Eye (tissue), 1 donor: ENCODE measurements at places on chromosomes 3 and 15.

DNA sequence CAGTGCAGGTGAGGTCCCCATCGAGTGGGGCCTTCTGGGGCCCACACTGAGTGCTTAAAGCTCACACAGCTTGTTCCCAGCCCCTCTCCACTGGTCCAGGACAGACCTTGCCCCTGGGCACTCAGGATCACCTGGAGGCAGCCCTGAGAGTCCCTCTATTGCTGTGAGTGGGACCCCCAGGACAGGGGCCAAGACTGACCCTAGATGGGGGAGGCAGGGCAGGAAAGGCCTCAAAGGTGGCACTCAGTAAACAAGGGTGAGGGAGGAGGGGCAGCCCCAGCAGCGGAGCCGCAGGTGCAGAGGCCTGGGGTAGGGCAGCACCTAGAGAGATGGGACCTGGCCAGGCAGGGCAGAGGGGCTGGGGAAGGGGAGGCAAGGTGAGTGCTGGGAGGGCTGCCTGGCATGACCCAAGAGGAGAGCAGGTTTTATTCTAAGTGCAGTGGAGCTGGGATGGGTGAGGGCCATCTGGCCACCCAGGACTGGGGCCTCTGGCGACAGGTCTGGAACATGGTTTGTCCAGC lies 27.9 kb downstream of the CFAP100 start:
- no peak for DNase-seq

- peak; percentile 67 for DNase-seq
Measured at GRCh38 chr15:70505411-70505919, 257.9 kb downstream of the UACA start.

DNA sequence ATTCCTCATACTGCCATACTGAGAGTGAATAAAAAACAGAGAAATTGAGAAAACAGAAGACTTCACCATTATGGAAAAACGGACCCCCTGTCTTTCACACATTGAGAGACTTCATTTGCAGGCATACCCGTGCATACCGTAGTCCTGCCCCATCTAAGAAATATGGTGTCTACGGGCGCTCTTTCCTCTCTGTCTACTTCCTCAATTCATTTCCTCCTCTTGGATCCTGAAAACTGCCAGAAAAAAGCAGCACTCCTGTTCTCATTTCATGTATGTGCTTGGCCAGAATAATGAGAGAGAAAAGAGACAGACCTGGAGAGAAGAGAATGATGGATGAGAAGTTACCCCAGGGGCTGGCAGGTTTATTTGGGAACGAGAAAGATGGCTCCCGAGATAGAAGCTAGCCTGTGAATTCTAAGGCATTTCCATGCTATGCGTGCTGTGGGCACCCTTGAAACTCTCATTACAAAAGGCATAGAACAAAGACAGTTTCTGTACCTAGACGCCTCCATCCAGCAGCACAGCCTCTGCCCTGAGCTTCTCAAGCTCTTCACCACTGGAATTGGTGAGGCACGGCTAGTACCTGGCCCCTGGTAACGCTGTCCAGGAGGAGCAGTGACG lies 62.5 kb upstream of the EPHB3 start:
- DNase-seq: no peak

DNA sequence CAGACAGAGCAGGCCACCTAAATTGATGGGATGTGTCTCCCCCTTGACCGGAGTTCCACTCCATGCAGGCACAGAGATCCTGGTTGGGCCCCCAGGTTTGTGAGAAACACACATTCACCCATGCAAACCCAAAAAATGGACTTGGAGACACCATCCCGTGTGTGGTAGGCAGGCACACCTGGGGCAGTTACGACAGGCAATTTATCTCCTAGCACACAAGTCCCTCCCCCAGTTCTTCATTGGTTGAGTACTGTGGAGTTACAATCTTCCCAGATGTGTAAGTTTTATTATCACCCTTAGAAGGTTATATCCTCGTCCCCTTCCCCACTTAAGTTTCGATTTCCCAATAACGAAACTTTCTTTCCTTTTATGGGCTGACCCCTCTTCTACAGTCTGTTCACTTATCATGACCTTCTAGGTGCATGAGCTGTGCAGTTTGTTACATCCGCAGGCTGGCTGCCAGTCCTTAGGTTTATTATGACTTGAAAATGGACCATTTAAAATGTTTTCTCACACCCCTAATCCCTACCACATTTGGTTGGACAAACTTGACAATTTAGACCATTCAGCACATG lies 27.3 kb downstream of the ARL8B start:
- no peak for DNase-seq

- no peak for DNase-seq
Measured at GRCh38 chr15:55989383-55989782, 4.0 kb downstream of the NEDD4 start.

DNA sequence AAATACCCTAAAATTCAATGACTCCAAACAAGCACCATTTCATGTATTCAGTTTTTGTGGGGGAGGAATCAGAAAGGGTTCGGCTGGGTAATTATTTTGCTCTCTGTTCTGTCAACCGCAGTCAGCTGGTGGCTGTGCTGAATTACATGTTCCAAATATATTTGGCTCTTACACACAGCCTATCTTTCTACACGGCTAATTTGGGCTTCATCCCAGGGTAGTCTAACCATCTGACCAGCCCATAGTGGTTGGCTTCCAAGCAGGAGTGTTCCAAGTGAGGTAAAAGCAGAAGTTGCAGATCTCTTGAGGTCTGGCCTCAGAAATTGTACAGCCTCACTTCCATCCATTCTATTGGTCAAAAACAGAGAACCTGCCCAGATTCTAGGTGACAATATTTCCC lies 760.8 kb upstream of the SEMA6D start:
- DNase-seq: no peak

DNA sequence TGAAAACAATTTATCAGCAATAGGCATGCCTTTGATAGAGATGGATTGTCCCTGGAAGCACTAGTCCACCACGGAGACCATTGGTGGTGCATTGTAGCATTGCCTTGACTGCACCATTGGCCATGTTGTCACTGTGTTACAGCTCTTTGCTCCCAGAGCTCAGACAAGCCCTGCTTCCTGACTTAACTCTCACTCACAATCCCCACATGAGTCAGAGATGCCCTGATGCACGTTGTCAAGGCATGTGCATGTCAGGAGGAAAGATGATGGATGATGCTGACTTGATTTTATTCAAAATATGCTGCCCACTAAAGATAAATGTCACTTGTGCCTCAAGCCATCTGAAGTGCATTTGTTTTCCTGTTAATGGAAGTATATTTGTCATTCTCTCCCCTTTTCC lies 266.1 kb downstream of the ARRDC4 start:
- DNase-seq: no peak

GRCh38 chr3:169390271-169390670 lies 273.2 kb downstream of the MECOM start:
- DNase-seq: no peak

DNA sequence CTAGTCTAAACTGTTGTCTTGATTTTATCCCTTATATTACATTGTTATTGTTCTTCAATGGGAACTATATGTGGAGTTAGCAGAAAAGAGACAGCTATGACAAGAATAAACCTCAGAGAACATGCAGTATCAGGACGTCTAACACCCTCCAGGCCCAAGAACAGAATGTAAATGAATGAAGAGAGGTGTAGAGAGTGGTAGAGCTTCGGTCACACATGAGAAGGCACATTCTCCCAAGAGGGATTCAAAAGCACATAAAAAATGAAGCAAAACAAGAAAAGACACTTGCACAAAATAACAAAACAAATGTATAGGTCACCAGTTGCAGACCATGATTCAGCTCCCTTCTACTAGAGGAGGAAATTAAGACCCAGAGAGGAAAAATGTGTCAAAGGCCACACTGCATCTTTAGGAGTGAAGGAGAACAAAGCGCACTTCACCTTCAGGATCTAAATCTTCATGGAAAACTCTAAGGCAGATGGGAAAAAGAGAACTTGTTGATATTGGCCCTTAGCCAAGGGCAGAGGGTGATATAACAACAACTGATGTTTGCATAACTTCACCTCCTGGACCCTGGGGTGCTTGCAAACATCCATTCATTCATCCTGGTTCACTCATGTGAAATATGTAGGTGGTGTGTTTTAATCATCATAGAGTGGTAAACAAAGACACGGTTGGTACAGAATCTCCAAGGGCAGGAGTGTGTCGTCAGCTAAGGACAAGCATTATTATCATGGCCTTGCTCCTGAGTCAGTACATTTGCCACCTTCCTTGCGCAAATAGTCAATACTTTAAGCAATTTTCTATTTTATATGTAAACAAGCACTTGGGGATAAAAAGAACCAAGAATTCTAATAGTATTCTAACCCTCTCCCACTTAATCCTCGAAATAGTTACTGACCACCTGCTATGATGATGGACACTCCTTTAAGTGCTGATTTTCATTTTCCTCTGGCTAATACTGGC lies 8.8 kb downstream of the NEK10 start:
- no peak for DNase-seq

DNA sequence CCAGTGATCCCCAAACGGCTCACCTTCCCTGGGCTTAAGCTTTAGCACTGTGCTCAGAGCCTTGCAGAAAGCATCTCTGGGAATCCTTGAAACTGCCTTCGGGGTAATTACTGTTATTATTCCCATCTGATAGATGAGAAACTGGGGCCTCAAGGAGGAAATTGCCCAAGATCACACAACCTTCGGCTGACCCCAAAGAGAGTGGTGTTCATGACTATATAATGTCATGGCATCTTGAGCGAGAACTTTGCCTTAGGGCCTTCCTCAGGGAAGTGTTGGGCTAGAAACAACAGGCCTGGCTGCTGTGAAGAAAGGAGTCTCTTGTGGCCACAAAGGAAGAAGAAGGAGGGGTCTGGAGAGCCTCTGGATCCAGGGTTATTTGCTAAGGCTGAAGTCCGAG lies 388.7 kb upstream of the CFAP20DC start:
- no peak for DNase-seq

DNA sequence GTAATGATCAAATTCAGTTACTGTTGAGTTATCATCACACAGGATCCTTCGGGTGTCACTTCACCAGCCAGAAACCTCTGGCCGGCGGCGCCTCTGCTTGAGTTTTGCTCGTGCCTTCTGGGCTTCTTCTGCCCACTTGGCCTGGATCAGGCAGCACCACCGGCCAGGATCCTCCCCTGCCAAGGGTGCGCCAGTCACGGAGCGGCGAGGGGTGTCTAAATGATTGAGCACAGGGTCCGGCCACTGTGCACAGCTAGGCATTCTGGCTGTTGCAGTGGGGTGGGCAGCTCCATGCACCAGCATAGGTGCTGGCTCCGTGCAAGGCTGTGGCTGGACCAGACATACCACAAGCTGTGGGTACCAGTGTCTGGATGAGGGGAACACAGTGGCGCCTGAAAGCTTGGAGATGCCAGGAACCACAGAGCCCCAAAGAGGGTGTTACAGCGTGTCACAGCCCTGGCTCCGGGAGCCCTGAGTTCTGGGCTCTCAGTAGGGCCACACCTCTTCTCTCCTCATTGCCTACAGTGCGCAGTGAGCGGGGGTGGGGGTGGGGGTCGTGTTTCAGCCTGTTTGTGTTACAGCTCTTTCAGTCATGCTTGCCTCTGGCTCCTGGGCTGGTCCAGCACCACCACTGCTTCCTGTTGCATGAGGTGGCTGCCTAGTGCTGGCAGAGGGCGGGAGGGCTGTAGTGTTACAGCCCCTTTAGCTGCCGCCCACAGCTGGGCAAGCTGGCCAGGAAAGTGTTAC lies 169.4 kb downstream of the FNDC3B start:
- DNase-seq: no peak

- DNase-seq: no peak
Measured at GRCh38 chr15:86942285-86942684, 862.6 kb downstream of the AGBL1 start.

GRCh38 chr3:61936344-61936937 lies 375.1 kb downstream of the PTPRG start:
- DNase-seq: no peak

- peak; percentile 74 for DNase-seq
Measured at GRCh38 chr3:147388700-147389580, 17.4 kb downstream of the ZIC4 start.

DNA sequence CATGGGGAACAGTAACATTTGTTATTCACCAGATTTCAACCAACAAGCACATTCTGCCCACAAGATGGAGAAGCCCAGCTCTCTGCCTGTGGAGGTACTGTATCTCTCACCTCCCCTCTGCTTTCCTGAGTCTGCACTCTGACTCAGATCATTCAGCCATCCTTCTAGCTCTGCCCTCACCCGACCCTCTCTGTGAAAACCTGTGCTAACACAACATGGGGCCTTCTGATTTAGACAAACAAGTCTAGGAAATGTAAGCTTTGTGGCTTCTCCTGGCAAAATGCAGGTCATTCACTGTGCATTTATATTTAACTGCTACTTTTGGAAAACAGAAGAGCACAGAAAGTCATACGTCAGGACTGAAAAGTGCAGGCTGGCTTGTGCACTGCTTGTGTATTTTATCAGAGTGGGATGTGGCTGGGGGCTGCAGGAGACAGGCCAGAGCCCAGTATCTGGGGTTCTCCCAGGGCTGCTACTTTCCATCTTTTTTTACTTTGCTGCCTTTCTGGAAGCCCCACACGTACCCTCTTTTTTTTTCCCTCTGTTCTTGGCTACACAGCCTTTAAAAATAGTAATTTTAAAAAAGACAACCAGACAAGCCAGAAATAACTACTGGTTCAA lies 50.8 kb downstream of the SUSD5 start:
- no peak for DNase-seq

DNA sequence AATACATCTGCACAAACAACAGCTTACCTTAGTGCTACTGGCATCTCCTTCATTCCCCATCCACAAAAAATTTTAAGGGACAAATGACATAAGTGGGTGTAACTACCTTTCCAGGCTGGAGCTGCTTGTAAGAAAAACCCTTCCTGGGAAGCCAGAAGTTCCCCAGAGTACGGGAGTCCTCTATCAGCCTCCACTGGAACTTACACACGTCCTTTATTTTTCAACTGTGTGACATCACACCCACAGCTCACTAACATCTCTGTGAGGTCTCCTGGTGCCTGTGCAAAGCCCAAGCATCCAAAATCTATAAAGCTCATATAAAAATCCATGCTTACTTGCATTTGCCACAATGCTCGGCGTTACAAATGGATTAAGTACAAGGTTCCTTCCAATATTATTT lies 27.6 kb downstream of the LRIG1 start:
- DNase-seq: no peak
